D721Med (cell line): ENCODE measurements at places on chromosomes 6 and 20.

DNA sequence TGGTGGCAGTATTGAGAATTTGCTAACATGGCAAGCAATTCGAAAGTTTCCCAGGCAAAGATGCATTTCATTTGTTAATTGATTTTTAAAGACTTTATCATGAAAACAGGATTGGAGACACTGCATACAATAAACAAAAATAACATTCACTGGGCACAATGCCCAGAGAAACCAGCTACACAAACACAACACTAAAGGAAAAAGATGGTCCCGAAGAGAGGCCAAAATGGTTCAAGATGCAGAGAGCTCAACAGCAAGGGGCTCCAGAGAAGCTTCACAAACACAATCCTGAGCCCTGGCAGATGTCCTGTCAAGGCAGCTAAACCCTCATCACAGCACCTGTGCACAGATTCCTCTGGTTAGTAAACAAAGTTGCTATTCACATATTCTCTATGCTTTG is 79.3 kb downstream of the INSM1 start:
- DNase-seq = no peak

GRCh38 chr6:19013026-19013705 is 626.0 kb downstream of the RNF144B start:
- DNase-seq = no peak

DNA sequence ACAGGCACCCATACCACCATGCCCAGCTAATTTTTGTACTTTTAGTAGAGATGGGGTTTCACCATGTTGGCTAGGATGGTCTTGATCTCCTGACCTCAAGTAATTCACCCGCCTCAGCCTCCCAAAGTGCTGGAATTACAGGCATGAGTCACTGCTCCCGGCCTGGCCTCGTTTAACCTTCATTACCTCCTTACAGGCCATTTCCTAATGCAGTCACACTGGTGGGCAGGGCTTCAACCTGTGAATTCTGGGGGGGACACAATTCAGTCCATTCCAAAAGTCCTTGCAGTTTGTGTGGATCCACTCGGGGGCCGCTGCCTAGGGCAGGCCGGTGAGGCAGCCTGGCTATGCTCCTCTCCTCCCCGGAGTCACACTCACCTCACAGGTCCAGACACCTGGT is 112.4 kb upstream of the SNX9 start:
- DNase-seq = no peak

DNA sequence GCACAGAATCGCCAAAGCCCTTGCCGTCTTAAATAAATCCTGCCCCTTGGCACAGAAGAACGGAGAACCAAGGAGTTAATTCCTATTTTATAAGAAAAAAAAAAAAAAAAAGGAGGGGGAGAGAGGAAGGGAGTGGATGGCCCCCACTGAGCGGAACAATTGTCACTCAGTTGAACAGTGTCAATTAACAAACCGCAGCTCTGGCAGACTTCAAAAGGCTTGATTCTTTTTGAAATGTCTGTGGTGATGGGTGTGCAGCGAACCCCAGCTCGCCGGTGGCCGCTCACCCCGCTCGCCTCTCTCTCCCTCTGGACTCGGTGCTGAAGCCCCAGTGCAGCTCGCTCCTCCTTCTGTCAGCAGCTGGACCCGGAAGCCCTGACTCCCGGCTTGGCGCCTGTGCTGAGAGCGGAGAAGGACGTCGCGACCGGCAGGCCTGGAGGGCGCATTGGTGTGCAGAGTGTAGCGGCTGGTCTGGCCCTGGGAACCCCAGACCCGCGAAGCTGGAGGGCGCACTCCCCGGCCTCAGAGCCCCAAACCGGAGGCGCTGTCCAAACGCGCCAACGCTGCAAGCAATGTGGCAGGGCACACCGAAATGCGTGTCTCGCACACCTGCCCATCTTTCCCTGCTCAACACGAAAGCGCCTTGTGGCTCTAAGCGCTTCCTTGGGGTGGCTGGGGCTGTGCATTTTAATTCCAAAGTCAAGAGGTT is 3.4 kb downstream of the LINC00237 start:
- DNase-seq = no peak

GRCh38 chr6:166587631-166588413 is 1.3 kb upstream of the RAMACL start:
- DNase-seq = no peak

DNA sequence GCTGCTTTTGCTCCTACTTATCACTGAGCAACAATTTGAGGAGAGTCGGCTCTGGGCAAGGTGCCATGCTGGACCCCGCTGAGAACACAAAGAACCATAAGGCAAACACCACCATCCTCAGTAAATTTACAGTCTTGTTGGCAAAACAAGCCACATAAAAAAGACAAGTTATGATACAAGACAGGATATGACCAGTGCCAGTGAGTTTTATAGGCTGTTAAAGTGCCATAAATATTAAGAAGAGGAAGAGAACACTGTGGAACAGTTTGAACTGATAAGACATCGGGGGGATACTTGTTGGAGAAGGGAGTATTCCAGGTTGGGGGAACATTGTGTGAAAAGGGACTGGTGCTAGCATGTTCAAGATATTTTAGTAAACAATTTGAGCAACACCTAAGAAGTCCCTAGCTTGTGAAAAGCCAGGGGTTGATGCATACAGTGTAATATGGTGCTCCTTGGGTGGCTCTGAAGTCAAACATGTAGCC is 25.3 kb upstream of the RIPOR2 start:
- no peak for DNase-seq

DNA sequence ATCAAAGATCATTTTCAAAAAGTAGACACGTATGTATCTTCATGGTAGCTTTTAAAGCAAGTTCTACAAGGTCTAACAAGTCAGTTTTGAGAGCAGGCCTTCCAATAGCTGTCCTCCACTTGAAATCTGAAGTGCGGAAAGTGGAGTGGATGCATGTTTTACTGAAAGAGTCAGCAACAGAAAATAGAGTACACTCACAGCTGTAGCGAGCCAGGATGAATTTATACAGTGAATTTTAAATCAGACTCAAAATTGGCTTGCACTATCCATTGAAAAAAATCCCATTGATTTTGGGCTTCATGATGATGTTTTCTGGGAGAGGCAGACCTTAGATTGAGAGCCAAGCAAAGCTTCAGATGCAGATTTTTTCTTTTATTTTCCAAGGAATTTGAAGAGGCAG is 80.6 kb downstream of the GJA10 start:
- no peak for DNase-seq

DNA sequence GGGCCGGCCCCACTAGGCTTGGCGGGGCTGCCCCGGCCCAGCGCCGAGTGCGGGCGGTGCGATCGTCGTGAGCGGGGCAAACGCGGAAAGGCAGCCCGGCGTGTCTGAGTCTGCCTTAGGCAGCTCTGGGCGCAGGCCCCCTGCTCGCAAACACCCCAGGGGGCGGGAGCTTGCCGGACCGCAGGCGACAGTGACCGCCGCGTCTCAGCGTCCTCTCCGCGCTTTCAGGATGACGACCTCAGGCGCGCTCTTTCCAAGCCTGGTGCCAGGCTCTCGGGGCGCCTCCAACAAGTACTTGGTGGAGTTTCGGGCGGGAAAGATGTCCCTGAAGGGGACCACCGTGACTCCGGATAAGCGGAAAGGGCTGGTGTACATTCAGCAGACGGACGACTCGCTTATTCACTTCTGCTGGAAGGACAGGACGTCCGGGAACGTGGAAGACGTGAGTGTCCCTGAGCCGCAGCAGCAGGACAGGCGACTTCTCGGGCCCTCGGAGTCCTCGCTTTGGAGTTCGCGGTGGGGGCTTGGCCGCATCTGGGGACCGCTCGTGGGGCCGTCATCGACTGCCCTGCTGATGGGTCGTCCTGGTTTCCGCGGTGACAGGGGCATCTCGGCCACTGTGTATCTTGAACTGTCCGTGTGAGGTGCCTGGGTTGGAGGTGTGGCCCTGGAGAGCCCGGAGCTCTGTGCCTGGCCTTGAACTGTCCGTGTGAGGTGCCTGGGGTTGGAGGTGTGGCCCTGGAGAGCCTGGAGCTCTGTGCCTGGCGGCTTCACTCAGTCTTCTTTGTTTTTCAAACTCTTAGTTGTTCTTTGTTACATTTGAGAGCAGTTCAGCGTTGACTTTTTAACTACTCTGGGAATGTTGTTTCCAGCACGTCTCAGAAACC is 786 bp downstream of the ADRM1 start:
- no peak for DNase-seq

DNA sequence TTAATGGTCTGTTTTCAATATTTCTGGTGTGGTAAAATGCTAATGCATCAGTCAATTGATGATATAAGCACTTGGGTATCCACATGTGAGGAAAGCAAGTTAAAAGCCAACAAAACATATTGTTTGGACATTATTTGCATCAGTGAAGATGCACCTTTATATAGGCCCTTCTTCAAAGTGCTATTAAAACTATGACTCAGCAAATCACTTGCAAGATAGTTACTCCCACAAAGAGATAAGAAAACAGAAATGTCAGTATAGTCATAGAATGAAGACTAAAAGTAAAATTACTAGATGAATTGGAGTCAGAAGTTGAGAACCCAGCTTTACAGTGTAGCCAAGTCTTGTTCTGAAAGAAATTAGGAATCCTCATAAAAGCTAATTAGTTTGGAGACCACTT is 14.6 kb upstream of the GRM1 start:
- no peak for DNase-seq

- no peak for DNase-seq
Observed at GRCh38 chr20:60202046-60202445, 243.8 kb downstream of the CDH26 start.

DNA sequence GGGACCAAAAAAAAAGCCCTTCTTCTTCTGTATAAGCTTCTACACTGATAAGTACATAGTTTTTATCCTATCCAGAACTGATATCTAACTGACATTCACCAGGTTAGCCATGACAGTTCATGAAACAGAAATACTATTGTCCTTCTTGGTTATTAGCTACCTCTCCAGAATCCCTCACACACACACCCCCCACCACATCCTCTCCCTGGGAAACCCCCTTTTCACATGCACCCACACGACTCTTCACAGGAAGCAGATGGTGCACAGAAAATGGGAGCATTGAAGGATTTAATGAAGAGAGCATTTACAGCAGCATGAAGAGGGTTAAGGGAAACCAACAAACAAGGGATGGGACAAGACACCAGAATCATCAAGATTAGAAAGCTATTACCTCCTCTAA is 88.9 kb downstream of the FHL5 start:
- DNase-seq = no peak

DNA sequence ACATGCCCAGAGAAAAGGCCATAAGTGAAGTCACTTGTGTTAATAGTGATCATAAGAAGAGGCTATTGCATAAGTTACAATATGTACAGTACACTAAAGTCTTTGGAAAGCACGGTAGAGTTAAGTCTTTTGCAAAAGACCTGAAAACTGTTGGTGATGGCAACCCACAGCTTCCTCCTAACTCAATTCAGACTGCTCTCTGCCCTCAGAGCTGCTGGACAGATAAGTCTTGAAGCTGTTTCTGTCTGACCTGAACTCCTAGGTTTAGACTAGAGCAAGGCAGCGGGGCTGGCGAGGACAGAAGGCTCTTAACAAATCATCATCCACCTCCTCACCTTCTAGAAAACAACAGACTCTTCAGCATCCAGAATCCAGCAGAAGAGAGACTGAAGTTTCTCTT is 125.4 kb downstream of the CD24 start:
- no peak for DNase-seq

- no peak for DNase-seq
Observed at GRCh38 chr20:32244150-32244823, 33.2 kb upstream of the KIF3B start.

DNA sequence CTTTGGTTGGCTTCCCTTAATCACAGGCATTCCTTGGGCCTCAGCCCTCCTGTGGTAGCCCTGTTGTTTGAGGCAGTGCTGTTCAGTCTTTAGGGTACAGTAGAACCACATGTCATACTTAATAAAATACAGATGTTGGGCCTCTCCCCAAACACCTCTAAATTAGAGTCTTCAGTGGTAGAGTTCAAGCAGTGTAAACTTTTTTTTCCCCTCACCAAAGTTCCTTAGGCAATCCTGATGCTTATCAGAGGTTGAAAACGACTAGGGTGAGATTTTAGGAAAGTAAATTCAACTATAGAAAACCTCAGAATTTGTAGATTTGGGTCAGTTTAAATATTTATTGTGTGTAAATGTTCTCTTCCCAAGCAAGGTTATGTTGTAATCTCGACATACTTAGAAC is 44.6 kb downstream of the BLTP3A start:
- DNase-seq = no peak

DNA sequence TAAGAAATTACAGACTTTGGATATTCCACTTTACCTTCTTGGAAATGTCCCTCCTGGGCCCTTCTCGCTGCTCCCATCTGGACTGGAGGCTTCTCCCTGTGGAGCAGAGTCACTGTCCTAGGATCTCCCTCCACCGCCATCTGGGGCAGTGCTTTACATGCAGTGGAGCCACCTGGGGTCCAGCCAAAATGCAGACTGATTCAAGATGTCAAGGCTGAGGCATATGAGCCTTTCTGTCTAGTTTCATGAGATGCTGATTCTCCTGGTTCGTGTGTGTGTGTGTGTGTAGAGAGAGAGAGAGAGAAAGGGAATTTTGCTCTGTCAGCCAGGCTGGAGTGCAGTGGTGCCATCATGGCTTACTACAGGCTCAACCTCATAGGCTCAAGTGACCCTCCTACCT is 14.9 kb downstream of the MICA start:
- DNase-seq = no peak

GRCh38 chr6:134435814-134436280 is 117.9 kb upstream of the SGK1 start:
- no peak for DNase-seq

- DNase-seq = no peak
Observed at GRCh38 chr6:13589801-13590200, 15.4 kb downstream of the SIRT5 start.

DNA sequence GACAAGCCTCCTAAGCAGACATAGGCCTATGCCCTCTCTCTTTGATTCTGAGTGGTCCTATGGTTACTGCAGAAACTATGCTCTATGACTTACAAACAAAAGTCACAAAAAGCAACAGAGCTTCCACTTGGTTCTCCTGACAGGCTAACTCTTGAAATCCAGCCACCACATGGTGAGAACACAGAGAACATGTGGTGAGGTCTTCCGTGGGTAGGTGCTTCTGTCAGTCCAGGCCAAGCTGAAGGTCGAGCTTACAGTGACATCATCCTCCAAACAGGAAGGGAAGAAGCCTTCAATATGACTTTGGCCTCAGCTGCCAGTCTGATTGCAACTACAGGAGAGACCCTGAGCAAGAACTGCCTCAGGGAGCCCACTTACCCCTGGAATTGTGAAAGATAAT is 265.5 kb downstream of the TBX18 start:
- DNase-seq = no peak

- no peak for DNase-seq
Observed at GRCh38 chr6:5751525-5752390, 255.0 kb downstream of the NRN1 start.

DNA sequence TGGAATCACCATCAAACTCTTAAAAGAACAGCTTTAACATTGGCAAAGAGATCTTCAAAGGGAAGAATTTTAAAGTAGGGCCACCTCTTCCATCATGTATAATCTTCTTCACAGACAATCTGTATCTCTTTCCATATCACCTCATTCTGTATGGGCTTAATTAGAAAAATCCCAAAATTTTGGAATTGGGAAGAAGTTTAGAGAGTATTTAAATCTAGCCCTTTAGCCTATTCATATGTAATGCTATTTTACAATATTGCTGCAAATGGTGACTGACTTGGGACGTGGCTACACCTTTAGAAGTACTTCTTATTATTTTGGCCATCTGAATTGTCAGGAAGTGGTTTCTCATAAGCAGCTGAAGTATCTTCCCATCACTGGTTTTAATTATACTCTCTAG is 474.3 kb downstream of the RFPL4B start:
- DNase-seq = no peak

GRCh38 chr20:19412254-19412653 is 199.8 kb downstream of the SLC24A3 start:
- DNase-seq = no peak

- DNase-seq = no peak
Observed at GRCh38 chr6:149940672-149940982, 1.2 kb upstream of the ULBP2 start.

- DNase-seq = no peak
Observed at GRCh38 chr6:106886081-106886843, 88.3 kb downstream of the CD24 start.
